ENCODE measurements at places on chromosomes 4 and X. TPM values are rescaled to one million over a fixed set of nuclear protein-coding genes. Genes with fewer than 3 reads are reported as not detected.
A peak's percentile ranks its signal among the peaks of the same experiment; 100 is the strongest.

- no peak for DNase-seq
Observed at GRCh38 chr4:185534511-185534865, 819 bp downstream of the PDLIM3 start.

DNA sequence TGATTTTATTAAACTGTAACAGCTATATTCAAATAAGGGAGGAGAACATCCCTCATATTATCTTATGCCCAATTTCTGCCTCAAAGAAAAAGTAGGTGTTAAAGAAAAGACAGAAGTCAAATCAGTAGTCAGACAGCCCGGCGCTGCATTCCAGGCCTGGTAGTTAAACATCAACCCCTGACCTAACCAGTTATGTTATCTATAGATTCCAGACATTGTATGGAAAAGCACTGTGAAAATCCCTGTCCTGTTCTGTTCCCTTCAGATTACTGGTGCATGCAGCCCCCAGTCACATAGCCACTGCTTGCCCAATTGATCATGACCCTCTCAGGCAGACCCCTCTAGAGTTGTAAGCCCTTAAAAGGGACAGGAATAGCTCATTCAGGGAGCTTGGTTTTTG is 269.9 kb upstream of the GALNT7 start:
- DNase-seq, result no peak

F8A2 gene
- total RNA-seq, result not detected

GRCh38 chrX:100479329-100479728 is 69.3 kb upstream of the PCDH19 start:
- no peak for DNase-seq

- DNase-seq, result no peak
Observed at GRCh38 chr4:11704186-11704830, 275.6 kb upstream of the HS3ST1 start.

DNA sequence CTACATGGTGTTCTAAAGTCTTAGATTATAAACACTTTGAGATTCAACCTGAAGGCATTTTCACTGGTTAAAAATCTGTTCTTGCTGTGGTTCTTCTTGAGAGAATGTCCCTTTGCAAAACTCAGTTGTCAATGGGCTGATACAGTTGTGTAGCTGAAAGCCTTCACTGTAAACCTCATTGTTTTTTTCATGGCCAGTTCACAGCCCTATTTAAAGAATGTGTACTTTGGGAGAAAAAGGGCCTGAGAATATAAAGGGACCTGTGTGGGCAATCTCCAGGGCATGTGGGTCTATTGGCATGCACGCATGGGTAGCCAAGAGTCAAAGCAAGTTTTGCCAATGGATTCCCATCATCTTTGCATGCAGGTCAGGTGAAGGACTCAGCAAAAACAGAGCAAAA is 7.8 kb upstream of the MAP7D3 start:
- DNase-seq, result no peak

DNA sequence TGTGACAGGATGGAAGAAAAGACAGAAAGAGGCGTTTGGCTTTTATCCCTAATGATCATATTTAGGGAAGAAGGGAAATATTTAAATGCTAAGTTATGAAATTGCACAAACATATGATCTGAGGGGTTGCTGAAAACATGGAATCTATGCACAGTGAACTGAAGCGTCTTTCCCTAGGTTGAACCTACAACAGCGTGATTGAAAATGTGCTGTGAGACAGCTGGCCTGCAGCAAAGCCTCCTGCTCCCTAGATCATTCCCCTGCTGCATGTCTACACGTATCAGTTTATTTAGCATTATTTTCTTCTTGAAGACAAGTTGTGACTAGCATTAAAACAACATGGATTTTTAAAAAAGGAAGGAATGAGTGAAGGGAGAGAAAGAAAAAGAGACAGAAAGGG is 272.5 kb upstream of the TRAM1L1 start:
- DNase-seq, result no peak

- peak; percentile 14 for DNase-seq
Observed at GRCh38 chr4:140497747-140498636, at the start of gene MGAT4D. MGAT4D (minus strand) TSS chr4:140498293; CDS start chr4:140498222, 71 bp downstream.

- DNase-seq, result no peak
Observed at GRCh38 chr4:52996261-52997131, 134.4 kb downstream of the RASL11B start.

All from activated CD4-positive, alpha-beta T cell treated with anti-CD3 and anti-CD28 coated beads for 36 hours (primary cell).